ENCODE measurements at places on chromosomes 13 and 19.
A peak's percentile ranks its signal among the peaks of the same experiment; 100 is the strongest.

GRCh38 chr13:85377783-85378182 lies 421.4 kb downstream of the SLITRK6 start:
- DNase-seq: no peak

- no peak for DNase-seq
Measured at GRCh38 chr19:10846500-10847202, 1.6 kb upstream of the C19orf38 start.

GRCh38 chr13:94556621-94557020 lies 39.3 kb downstream of the TGDS start:
- no peak for DNase-seq

- DNase-seq: no peak
Measured at GRCh38 chr19:33207040-33207620, 13.0 kb downstream of the LRP3 start.

GRCh38 chr19:4186087-4186993 lies 3.9 kb downstream of the ANKRD24 start:
- DNase-seq: peak; percentile 22

DNA sequence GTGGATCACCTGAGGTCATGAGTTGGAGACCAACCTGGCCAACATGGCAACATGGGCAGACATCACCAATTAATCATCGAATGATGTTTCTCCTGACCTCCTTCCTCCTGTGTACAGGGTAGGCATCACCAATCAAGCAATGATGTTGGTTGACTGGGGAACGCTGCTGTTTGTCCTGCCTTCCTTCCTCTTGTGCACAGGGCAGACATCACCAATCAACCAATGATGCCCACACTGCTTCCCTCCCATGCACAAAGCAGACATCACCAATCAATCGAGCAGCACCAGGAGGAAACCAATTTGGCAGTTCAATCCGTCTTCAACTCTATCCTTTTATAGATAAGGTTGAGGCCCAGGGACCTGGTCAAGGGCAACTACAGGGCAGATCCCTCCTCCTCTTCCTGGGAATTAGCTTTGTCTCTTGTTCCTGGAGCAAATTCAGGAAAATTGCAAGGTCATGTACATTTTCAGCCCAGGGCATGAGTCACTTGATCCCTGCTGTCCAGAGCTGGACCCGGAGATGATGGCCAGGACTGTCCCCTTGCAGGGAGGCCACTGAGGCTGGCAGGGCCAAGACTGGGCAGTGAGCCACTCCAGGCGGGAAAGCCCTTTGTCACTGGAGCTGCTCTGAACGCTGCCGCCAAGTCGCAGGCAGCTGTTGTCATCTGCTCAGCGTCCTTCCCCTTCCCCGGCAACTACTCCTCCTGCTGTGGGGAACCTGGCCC lies 5.3 kb upstream of the CSNK1G2 start:
- no peak for DNase-seq

- no peak for DNase-seq
Measured at GRCh38 chr13:103431856-103432255, 365.6 kb upstream of the SLC10A2 start.

- no peak for DNase-seq
Measured at GRCh38 chr19:51566489-51567100, 4.5 kb upstream of the ZNF175 start.

- no peak for DNase-seq
Measured at GRCh38 chr19:1313695-1314613, 28.3 kb downstream of the EFNA2 start.

DNA sequence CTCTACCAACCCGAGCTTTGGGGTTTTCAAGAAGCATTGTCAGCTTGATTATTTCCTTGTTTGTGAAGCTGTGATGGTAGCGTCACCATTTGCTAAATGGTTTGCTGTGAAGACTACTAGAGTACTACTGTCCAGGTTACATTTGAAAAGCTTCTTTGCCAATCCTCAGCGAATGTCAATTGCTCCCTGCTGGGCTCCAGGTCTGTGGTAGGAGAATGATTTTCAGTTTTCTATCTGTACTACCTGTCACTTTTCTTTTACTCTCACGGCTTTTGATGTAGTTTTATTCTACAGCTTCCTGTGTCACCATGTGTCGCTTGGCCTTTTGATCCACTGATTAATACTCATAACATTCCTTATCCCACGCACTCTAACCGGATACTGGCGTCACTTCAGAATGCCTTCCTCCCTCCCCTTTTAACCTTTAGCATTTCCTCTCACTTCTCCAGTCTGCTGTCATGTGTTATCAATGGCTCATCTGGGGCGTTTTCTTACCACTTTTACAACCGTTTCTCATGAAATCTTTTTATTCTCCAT lies 7.5 kb upstream of the GPR183 start:
- DNase-seq: no peak

- DNase-seq: no peak
Measured at GRCh38 chr13:33628662-33629061, 189.3 kb upstream of the RFC3 start.

Measured in anterior cingulate cortex (tissue), 58 donors.